ENCODE measurements at places on chromosomes 7 and 10. TPM values are rescaled to one million over a fixed set of nuclear protein-coding genes. Genes with fewer than 3 reads are reported as not detected.

AKR1E2 gene
- polyA plus RNA-seq: 0.91 TPM

CYP26C1 gene
- polyA plus RNA-seq: not detected

RASSF4 gene
- 33.0 TPM for polyA plus RNA-seq

CTBP2 gene
- polyA plus RNA-seq: 7.5 TPM

CALML5 gene
- polyA plus RNA-seq: not detected

ZNF511 gene
- 9.9 TPM for polyA plus RNA-seq

AP4M1 gene
- polyA plus RNA-seq: 1.2 TPM

MMD2 gene
- 0.27 TPM for polyA plus RNA-seq

NYAP1 gene
- polyA plus RNA-seq: not detected

SEMA4G gene
- polyA plus RNA-seq: 76.9 TPM

PDGFA gene
- 54.9 TPM for polyA plus RNA-seq

RET gene
- 28.6 TPM for polyA plus RNA-seq

OR6B1 gene
- not detected for polyA plus RNA-seq

Data from Purkinje cell (primary cell).